Activated T-helper 1 cell treated with anti-CD3 and anti-CD28 coated beads, Interleukin-2, amount 50 U/mL, for 16 hours (primary cell): ENCODE measurements at places on chromosomes 16 and 17.

- DNase-seq = no peak
Measured at GRCh38 chr17:39225959-39226683, 376 bp upstream of the STAC2 start.

DNA sequence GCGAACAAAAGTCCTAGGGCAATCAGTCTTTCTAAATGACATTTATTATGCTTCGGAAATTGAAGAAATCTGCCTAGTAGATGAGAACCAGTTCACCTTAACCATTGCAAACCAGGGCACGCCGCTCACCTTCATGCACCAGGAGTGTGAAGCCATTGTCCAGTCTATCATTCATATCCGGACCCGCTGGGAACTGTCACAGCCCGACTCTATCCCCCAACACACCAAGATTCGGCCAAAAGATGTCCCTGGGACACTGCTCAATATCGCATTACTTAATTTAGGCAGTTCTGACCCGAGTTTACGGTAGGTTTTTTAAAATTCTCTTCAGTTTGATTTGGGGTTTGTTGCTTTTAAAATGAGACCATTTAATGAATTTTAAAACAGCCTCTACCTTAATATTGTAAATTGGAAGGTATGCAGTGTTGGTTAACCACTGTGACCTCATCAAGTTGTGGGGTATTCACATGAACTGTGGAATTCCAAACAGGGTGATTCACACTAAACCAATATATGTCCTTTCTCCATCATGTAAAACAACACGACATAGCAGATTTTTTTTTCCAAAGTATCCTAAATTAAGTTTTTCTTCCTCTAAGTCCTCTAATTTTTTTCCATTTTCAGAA, 6.2 kb upstream of the EVI2A start:
- DNase-seq = no peak

DNA sequence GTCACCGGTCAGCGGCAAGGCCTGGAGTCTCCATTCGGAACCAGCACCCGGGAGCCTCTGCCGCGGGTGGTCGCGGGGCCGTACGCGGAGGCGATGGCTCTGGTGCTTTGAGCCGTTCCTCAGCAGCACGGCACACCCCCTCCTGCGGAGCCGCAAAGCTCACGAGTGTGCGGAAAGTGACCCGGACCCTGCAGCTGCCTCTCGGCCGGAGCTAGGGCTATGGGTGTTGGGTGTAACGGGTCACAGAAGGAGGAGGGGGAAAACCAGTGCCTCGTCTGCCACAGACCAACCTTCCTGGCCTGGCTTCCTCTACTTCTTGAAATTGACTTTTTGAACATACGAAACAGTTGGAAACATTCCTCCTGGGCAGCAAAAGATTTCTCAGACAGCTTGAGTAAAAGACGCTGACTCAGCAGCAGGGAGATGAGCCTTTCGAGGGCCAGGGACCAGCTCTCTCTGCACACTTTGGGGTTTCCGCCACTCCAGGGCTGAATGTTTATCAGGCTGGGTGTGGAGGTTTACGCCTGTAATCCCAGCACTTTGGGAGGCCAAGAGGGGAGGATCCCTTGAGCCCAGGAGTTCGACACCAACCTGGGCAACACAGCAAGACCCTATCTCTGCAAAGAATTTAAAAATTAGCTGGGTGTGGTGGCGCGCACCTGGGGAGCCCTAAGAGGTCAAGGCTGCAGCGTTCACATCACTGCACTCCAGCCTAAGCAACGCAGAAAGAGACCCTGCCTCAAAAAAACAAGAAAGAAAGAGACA, 26.4 kb upstream of the PITPNA start:
- no peak for DNase-seq

GRCh38 chr17:2336852-2337543, at the start of gene SGSM2:
Gene SGSM2 (plus strand): TSS chr17:2337501. CDS start chr17:2337689, 188 bp downstream.
- DNase-seq = peak; percentile 55

DNA sequence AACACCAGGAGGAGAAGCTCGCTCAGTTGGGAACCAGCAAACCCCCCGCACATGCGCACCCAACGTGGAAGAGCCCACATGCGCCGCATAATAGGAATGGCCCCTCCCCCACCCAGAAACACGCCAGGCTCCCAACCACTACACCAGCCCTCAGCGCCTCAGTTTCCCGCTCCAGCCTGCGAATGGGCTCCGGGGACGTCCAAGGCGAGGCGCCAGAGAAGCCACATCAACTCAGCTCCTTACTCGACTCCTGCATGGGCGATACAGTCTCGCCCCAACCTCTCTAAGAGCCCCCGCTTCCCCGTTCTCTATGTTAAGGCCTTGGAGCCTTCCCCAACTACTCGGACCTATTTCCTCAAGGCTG, 504 bp downstream of the SRSF1 start:
- peak; percentile 19 for DNase-seq

DNA sequence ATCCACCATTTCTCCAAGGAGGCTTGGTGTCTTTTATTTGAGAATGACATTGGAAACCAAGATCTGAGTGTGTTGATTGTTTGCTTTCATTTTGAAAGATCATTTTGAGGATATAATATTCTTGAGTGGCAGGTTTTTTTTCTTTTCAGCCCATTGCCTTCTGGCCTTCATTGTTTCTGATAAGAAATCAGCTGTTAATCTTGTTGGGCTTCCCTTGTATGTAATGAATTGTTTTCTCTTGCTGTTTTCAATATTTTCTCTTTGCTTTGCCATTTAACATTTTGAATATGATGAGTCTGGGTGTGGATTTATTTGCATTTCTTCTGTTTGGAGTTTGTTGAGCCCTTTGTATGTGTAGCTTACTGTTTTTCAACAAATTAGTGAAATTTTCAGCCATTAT, 22.0 kb downstream of the PRSS54 start:
- no peak for DNase-seq

- DNase-seq = no peak
Measured at GRCh38 chr17:37276475-37276874, 99.3 kb upstream of the C17orf78 start.

DNA sequence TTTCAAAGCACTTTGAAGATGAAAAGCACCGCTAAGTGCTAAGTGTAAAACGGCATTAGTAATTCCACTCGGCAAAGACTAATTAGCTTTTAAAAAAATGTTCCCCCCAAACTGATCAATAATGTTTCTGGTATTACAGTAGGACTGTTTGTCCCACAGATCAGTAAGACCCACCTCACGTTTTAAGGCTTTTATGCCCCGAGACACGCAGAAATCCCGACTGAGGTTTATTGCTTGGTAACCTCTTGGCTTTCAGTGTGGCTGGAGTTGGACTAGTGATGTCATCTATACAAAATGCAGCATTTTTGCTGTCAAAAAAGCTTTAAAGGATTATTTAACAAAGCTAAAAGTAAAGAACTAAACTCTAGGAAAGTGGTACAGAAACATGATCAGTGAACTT, 414.6 kb upstream of the PSMD7 start:
- no peak for DNase-seq

DNA sequence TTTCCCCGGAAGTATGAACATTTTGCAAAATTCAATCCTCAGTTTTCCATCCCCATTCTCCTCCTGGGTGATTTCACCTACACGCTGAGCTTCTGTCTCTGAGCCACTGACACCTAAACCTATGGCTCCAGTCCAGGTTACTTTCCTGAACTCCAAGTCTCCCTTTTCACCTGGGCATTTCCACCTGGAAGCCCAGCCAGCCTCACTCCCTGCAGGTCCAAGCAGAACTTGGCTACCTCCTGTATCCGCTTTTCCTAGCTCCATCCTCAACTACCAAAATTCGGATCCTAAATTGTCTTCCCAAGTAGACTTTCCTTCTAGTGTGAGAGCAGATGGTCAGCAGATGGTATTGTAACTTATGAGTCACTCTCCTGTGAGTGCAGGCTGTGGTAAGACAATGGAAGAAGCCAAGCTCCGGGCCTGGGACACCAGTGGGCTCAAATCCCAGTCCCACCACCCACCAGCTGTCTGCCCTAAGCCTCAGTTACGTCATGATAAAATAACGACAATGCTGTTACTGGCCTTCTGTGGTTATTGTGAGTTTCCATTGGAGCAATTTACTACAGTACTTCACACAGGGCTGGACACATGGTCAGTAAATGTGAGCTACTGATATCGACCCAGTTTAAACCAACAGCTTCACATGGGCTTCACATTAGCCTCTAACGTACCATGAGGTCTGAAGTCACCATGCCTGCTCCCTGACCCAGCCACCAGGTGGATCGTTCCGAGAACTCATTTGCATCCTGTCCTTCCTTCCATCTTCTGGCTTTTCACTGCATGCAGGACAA, 33.3 kb downstream of the PECAM1 start:
- DNase-seq = no peak

DNA sequence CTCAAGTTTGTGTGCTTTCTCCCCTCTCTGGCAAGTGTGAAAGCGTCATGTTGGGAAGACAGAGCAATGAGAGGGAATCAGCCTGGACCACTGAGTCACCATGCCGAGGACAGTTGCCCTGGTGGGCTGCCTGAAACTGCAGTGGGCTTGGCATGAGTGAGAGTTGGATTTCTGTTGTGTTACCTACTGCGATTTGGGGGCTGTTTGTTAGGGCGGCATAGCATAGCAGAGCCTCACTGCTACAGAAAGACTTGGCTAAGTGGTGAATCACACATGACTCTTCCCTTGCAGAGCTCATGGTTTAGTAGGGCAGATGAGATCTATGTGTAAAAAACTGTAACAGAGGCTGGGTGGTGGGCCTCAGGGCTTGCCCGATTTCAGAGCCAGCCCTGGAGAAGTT, 324.6 kb downstream of the C16orf95 start:
- DNase-seq = no peak

- DNase-seq = no peak
Measured at GRCh38 chr16:3304370-3304769, 860 bp downstream of the TIGD7 start.

DNA sequence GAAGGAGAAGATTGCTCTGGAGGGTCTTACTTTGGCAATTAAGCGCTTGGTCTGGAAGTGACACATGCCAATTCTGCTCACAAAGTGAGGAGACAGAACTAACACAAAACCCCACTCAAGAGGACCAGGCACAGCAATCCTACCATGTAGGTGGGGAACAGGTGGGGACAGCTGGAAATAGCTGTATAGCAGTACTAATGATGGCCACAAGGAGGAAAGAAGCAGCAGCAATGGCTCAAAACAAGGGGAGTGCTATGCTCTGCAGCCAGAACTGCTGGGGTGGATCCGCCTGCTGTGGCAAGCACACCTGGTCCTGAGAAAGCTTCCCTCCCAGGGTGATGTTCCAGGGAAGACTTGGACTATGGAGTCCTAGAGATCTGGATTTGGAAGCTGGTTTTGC, 17.0 kb upstream of the TMEM132E start:
- DNase-seq = no peak

- peak; percentile 24 for DNase-seq
Measured at GRCh38 chr17:13024526-13025257, 6.9 kb upstream of the ELAC2 start.

DNA sequence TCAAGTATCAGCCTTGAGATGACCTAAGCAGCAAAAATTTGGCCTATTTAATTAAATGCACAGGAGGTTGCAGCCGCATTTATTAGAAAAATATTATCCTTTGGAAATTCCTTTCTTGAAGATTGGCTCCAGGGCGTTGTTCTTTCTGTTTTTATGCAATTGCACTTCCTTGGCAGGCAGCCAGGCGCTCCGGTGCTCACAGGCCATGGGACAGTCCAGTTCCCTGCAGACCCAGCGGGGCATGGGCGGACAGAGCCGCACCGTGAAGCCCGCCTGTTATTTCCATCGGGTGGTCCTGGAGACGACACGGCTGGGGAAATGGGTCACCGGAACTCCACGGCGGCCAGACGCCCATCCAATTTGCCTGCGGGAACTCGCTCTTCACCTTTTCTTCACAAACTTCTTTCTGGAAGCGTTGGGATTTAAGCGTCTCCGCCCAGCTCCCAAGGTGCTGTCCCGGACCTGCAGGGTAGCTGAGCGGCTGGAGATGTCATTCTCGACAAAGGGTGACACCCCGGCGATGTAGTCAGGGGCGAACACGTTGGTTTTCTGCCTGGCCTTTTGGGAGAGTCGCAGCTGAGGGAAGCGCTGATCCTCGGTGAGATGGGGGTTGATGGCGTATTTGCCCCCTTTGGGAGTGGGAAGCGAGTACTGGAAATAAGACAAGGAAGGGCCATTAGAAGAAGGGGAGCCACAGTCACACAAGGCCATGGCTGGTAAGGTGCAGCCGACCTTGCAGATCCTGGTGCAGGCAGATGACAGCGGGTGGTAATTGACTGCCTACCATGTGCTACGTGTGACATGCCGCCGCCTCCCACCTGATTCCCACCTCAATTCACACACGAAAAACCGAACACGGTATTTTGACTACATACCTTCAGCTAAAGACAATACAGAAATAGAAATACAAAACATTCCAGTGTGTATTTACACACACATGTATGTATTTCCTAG, 12.5 kb downstream of the NOB1 start:
- no peak for DNase-seq

GRCh38 chr17:73533781-73534180, 110.5 kb downstream of the SDK2 start:
- no peak for DNase-seq

GRCh38 chr17:15109608-15110007, 155.5 kb downstream of the PMP22 start:
- DNase-seq = no peak

- no peak for DNase-seq
Measured at GRCh38 chr17:31780483-31780882, 78.6 kb downstream of the COPRS start.

DNA sequence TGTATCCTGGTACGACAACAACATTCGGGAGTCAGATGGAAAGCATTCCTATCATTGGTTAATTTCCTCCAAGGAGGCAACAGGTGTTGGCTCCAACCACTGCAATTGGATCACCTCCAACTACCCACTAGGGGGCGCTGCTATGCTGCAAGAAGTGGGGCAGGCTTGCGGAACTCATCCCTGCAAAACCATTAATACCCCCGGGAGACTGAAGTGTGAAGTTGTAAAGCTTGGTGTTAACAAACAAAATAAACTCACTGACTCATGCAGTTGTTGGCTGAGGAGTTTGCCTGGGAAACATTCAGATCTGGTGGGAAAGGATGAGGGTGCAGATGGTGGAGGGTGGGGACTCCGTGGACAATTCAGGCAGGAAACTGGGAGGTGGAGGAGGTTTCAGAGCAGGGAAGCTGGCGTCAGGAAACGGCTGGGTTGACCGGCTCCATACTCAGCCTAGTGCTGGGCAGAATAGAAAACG, 84.9 kb downstream of the HS3ST2 start:
- no peak for DNase-seq

GRCh38 chr17:13544292-13544691, 57.4 kb downstream of the HS3ST3A1 start:
- DNase-seq = no peak

- no peak for DNase-seq
Measured at GRCh38 chr16:53743149-53743566, 39.2 kb downstream of the FTO start.

GRCh38 chr17:66975614-66976378, 11.3 kb downstream of the CACNG4 start:
- no peak for DNase-seq
